Dermis microvascular lymphatic vessel endothelial cell (primary cell): ENCODE measurements at places on chromosomes 6 and 20. TPM values are rescaled to one million over a fixed set of nuclear protein-coding genes. Genes with fewer than 3 reads are reported as not detected.

Gene OR10C1
- not detected in 2 replicates for total RNA-seq

Gene C6orf120
- 18.9 and 24.4 TPM in 2 replicates for total RNA-seq

Gene RIMS1
- total RNA-seq = 21.2 and 34.4 TPM in 2 replicates

Gene SLC22A16
- total RNA-seq = not detected in 2 replicates

Gene SLC17A1
- not detected in 2 replicates for total RNA-seq

Gene GSTA2
- total RNA-seq = not detected in 2 replicates

Gene KLHDC3
- total RNA-seq = 131 and 152 TPM in 2 replicates

Gene DDO
- 3.3 and 3.8 TPM in 2 replicates for total RNA-seq

Gene RALGAPA2
- 20.4 and 40.1 TPM in 2 replicates for total RNA-seq

Gene CYP39A1
- total RNA-seq = 0.25 and 0.26 TPM in 2 replicates

Gene KIF6
- 0.13 and 0.38 TPM in 2 replicates for total RNA-seq

Gene ZNF311
- total RNA-seq = under 0.01 and 0.13 TPM in 2 replicates

Gene TBC1D22B
- 7.6 and 10.5 TPM in 2 replicates for total RNA-seq

Gene SCRT2
- total RNA-seq = not detected in 2 replicates

Gene VNN1
- total RNA-seq = under 0.01 TPM in 1 of 2 replicates, not detected in the other

Gene OR12D3
- not detected in 2 replicates for total RNA-seq
